AG09309 (cell line): ENCODE measurements at places on chromosomes 11 and 22.

DNA sequence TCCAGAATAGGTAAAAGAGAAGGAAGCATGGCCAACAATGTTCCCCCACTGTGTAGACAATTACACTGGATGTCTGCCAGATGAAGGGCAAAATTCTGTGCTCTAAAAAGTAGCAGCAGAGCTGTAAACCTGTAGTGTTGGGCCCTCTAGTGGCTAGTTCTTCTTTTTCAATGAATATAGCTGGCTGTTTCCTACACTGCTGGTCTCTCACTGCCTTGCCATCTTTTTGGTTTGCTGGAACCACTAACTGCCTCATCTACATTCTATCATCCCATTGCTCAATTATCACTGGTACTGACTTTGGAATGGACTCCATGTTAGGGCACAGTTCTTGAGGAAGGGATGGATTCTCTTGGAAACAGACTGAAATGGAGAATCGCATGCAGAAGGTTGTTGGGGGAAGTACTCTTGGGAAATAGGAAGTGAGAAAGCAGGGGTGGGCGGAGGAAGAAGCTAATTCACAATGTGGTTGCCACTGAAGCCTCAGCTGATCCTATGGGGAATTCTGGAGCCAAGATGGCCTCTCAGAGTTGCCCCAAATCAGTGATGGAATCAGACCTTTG lies 17.9 kb downstream of the KCNE3 start:
- DNase-seq: peak; percentile 58

GRCh38 chr11:95536047-95536690 lies 253.4 kb downstream of the FAM76B start:
- no peak for DNase-seq

DNA sequence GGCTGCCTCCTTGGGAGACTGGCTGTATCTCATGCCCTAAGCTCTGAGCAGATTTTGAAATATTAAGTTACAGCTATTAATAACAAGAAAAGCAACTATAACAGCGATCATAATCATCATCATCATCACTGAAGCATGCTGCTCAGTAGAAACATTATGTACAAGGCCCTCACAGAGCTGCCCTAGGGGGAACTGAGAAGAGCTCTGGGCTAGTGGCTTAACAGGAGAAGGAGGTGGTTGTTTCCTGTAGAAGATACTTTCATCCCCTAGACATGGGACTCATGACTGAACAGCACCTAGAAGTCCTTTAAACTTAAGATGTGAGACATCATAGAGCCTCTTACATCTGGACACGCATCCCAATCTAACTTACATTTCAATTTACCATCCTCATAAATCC lies 332.8 kb upstream of the PLET1 start:
- DNase-seq: no peak

GRCh38 chr11:18173225-18173866 lies 709 bp downstream of the MRGPRX4 start:
- no peak for DNase-seq

DNA sequence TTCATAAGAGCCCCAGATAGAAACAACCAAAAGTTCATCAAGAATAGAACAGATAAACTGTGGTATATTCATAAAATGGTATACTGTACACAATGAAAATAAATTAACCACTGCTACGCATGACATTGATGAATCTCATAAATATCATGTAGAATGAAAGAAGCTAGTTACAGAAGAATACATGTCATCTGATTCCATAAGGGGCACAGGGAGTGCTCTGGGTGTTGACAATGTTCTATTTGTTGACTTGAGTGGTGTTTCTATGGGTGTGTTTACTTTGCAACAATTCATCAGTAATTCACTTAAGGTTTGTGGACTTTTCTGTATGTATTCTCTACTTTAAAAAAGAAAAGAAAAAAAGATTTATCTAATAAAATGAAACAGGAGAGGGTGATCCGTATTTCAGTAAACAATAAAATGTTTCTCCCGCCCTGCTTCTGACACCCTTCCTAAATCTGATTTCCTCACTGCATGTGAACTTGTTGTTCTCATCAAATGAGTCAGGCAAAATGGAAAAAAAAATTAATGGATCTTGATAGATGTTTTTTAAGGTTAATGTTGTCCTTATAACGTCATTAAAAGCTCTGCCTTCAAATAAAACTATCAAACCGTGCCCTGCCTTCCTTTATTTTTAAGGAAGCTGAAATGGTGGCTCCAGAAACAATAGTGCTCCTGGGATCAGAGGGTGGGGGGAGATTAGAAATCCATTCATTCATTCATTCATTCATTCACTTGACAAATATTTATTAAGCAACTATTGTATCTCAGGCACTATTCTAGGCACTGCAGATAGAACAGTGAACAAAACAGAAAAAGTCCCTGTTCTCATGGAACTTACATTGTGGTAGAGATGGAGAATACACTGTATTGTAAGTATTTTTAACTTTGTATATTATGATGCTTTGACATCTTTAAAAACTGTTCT lies 77.2 kb upstream of the CD44 start:
- DNase-seq: no peak

DNA sequence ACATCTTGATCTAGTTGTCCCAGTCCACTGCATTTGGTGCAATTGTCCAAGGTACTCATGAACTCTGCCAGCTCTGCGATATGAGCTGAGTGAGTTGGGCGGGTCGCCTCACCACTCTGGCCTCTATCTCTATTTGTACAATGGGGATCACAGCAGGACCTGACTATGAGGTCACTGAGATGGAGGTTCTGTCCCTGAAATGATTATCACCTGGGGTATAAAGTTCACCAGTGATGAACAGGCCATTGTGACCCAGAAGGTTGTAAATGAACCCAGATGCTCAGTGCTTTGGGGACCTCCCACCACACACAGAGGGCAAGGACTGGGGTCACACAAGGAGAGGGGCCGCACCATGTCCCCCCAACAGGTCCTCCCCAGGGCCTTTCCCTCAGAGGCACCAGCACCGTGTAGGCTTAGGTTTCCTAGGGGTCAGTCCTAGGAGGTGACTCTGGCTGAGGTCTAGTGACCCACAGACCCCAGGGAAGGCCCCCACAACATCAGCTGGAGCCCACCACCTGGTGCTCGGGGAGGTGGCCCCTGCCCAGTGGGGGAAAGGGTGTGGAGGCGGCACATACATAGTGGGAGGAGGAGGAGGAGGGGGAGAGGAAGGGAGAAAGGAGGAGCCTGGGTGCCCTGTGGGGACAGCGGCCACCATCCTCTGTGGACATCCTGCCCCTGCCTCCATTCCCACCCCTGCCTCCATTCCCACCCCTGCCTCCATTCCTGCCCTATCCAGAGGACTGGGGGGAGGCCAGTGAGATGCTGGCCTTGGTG lies 25.0 kb upstream of the IGLL1 start:
- no peak for DNase-seq

DNA sequence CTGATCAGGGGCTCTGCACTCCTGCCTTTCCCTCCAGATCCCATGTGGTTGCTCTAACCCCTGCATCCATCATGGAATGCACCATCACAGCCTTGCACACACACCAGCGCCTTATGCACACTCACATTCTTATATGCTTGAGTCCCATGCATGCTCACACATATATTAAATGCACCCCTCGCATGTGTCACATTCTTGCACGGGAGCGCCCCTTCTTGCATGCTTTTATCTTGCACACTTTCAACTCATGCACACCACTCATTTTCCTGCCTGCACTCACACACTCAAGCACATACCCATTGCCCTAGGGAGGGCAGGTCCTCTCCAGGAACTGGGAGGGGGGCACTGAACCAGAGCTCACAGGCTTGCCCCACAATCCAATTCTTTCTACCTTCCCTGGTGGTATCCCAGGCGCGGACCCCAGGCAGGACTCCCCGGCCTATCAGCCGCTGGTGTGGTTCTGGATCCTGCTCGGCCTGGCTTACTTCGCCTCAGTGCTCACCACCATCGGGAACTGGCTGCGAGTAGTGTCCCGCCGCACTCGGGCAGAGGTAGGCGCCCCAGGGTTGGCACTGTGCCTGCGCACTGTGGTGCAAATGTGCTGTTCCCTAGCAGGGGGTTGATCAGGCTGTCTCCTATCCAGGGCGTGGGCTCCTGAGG lies 2.3 kb upstream of the CATSPERZ start:
- DNase-seq: no peak

DNA sequence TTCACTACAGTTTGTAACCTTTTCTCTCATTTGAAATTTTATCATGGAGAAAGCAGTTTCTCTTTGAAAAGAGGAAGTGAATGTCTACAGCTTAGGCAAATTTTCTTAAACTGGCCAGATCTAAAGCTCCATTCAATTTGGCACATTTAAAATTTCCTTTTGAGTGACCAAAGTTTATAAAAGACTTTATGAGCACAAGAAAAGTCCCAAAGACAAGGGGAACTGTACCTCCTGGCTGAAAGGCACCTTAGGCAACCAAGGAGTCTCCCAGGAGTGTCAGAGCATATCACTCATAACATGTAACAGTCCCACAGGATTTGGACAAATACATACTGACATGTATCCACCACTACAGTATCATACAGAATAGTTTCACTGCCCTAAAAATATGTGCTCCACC lies 41.3 kb downstream of the NARS2 start:
- no peak for DNase-seq

DNA sequence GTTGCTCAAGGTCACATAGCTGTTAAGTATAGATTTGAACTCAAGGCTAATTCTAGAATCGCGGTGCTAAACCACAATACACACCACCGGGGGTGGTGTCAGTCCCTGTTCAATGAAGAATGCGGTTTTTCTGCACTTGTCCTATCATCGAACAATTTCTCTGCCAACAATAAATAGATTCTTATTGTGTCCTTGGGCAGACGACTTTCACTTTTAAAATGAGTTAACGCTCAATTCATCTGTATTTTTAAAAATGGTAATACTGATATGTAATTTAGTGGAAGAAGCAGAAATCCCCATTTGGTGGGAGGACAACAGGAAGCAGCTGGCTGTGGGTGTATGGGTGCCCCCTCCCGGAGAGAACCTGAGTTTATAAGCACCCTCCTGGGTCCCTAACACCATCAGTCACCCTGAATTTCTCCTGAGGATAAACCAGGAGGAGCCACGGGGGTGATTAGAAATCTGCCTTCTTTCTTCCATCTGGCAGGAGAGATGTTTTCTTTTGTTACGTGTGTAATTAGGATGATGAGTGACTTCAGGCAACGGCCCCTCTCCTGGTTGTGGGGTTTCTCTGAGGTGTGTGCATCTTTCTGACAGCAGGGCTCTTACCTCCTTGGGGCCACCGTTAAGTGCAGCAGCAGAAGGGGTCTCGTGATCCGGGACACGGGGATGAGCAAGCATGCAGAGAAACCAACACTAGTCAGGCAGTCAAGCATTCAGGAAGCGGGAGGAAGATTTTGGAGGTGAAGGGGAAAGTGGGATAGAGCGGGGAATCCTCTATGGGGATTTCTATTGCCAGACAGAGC lies 87.7 kb downstream of the GRAMD1B start:
- no peak for DNase-seq

- peak; percentile 87 for DNase-seq
These were observed 39.7 kb downstream of the ME3 start for GRCh38 chr11:86632499-86633269.

DNA sequence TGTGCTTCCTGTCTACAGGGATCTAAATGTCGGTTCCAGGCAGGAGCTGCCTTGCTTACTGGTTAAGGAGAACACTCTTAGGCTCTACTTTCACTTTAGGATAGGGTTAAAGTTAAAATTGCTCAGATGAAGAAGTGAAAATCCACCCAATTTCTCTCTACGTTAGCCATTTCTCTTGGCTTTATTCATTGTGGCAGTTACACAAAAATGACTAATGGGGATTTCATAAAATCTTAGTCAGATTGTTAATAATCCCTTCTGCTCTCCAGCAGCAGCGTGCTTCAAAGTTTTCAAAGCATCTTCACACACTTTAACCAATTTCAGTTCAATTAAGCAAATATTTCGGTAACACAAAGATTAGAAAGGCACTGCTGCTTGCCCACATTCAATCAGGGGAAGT lies 58.4 kb upstream of the RCN1 start:
- no peak for DNase-seq

- no peak for DNase-seq
These were observed 3.3 kb upstream of the JAML start for GRCh38 chr11:118227865-118228785.

GRCh38 chr11:128201009-128201408 lies 386.3 kb downstream of the ETS1 start:
- DNase-seq: no peak

DNA sequence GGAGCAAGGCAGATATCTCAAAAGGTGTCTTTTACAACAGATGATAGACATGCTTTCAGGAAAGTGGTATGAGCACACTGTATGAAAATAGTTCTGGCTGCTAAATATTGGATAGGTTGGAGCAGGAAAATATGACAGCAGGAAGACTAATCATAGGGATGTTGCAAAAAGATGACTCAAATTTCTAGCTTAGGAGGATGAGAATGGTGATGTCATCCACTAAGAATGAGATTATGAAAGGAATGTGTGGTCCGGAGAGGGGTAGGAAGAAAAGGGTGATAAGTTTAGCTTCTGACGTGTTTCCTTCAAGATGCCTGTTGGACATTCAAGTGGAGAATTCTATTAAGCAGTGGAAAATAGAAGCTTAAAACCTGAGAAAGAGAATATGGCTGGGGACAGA lies 46.4 kb downstream of the RCN1 start:
- DNase-seq: peak; percentile 94

DNA sequence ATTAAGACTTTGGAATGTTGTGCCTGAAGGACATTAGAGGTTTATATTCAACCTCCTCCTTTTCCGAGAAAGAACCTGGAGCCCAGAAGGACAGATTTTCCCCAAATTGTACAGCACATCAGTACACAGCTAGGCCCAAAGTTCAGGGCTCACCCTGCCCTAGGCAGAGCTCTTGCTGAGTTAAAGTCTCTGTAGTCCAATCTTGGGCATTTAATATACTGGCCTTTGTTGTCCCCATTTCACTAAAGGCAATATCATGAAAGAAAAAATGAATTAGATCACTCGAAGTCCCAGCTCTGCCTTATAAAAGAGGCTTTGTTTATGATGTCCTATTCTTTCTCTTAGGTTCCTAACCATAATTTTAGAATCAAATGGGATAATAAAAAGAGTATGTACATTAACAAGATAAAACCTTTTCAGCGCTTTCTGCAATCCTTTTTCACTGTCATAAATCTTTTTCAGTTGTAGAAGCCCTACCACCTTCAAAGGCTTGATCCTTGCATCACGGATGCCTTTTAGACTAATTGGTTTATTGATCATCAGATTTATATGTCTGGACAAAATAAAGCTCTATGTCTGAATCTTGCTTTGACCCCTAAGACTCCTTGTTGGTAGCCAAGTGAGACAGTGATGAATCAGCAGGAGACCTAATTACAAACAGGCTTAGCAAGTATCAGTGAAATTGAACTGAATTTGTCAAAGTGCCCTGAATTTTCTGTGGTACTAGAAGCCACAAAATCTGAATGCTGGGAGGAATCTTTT lies 39.8 kb downstream of the RELT start:
- peak; percentile 52 for DNase-seq

DNA sequence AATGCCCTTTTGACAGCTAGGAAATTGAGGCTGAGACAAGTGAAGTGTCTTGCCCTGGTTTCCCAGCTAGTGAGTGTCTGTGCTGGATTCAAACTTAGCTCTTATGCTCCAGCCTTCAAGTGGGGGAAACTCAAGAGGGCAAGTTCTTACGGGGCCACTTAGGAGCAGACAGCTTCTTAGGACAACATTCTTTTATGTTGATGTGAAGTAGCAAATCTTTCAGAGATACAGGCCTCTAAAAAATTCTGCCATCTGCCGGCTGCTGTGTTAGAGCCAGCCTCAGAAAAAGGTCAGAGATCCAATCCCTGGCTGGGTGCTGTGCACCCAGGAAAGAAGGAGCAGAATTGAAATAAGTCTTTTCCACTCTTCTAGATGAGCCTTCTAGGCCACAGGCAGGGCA lies 26.6 kb downstream of the TIMP3 start:
- DNase-seq: no peak

GRCh38 chr11:64920124-64920523 lies 3.1 kb upstream of the ATG2A start:
- DNase-seq: no peak
